ENCODE measurements at places on chromosomes 6 and 20.

GRCh38 chr20:45518282-45518681 lies 2.9 kb upstream of the SPINT3 start:
- DNase-seq, result no peak

- DNase-seq, result no peak
These were observed 944.8 kb upstream of the CITED2 start for GRCh38 chr6:140319209-140319608.

DNA sequence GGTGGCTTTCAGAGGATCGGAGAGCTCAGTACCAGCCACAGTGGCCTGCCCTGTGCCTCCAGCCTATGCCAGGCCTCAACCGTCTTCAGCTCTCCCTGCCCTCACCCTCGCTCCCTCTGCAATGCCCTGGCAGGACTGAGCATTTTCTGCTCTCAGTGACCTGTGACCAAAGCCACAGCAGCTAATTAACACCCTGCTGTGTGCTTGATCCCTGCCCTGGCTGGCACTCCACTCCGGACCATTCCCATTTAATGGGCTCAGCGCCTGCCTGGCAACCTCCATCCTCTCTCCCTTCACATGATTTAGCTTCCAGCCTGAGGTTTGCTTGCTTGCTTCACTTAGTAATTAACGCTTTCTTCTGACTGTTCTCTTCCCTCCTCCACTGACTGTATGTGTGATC lies 287.5 kb downstream of the LRFN2 start:
- no peak for DNase-seq

GRCh38 chr6:166739117-166739975 lies 112.3 kb upstream of the RPS6KA2 start:
- no peak for DNase-seq

DNA sequence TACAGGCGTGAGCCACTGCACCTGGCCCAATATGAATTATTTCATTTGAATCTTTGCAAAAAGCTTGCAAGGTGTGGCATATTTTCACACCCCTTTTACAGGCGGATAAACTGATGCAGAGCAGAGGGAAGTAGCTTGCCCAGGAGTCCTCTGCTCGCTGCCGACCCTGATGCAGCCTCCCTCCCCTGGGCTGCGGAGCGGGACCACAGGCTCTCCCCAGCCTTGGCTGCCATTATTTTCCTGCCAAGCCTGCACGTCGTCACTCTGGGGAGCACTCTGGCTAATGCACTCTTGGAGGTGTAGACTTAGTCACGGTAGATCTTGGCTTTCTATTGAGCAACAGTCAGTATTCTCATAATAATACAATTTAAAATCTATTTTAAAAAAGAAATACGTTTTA lies 34.8 kb upstream of the DACT2 start:
- no peak for DNase-seq

DNA sequence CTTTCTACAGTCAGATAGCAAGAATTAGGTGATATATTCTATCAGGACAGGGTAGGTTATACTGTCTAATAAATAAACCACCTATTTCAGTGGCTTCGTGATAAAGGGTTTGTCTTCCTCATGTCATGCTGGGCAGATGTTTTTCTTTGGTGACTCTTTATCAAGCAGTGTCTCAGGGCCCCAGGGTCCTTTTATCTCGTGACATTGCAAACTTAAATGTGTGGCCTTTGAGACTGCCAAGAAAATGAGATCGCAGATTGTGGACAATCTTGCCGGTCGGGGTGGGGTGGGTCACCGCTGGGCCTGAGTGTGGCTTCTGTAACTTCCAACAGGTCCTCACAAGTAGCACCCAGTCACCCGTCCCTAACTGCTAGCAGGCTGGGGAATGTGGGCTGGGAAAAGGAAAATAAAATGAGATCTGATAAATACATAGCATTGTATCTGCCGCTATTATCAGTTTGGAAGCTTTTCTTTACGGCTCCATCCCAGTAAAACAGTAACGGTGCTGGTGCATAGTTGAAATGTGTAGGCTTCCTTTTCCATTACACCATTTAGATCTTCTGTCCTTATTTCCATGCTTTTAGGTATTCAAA lies 50.5 kb upstream of the BMP6 start:
- no peak for DNase-seq

DNA sequence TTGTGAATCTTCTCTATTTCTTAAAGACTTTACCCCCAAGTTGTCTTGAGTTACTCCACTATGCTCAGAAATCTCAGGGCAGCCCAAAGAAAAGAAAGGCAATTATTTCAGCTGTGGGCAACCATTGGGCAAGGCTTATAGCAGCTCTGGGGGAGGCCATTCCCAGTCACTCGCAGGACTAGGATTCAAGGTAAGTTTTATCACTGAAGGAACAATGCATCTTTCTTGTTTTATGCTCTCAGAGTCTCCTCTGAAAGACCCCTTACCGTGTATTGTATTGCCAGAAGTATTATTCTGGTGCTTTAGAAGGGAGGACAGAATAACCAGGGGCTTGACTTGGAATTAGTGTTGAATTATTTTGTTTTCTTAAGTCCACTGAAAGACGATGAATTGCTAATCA lies 586.3 kb upstream of the MAP3K7 start:
- DNase-seq, result no peak

DNA sequence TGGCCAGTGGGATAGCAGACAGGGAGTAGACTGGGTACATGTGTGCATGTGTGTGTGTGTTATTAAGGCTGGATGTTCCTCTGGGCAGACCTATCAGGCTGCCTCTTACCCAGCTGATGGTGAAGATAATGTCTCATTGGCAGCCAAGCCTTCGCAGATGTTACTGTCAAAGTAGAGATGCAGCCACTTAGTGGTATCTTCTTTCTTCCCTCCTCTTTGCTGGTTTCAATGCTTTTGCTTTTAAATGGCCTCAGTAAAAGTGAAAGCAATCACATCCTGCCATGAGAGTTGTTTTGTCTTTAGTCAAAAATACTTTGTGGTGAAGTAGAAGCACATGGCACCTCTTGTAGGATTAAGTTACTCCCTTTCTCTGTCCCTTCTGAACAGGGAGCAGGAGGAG lies 57.5 kb downstream of the SNRNP48 start:
- DNase-seq, result peak; percentile 52

- peak; percentile 64 for DNase-seq
These were observed 63.7 kb downstream of the PRR18 start for GRCh38 chr6:166244353-166245045.

- DNase-seq, result peak; percentile 85
These were observed 23.7 kb upstream of the ZC3H12D start for GRCh38 chr6:149508485-149508884.

GRCh38 chr6:18514180-18514579 lies 127.0 kb downstream of the RNF144B start:
- DNase-seq, result no peak

DNA sequence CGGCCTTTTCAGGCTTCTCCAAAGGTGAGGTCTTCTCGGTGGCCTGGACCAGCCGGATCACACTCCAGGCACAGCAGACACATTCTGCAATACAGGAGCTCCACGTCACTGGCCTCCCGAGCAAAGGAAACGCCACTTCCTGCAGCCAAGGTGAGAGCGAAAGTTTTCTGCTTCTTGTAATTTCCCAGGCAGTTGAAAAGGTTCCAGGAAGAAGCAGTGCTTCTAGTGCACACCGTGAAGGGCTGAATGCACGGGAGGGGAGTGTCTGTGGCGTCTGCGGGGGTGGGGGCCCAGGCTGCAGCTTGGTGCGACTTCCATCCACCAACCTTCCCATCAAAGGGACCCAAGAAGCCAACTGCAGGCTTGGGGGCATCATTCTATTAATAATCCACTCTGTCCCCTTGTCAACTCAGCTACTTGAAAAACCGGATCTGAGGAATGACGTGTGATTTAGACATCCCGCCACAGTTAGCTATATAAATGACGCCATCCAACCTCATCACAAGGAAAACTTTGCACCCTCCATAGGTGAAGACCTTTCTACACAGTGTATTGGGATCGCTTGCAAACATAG lies 61.1 kb downstream of the NFATC2 start:
- peak; percentile 85 for DNase-seq

GRCh38 chr6:1624851-1625781 lies 15.4 kb downstream of the FOXC1 start:
- no peak for DNase-seq

DNA sequence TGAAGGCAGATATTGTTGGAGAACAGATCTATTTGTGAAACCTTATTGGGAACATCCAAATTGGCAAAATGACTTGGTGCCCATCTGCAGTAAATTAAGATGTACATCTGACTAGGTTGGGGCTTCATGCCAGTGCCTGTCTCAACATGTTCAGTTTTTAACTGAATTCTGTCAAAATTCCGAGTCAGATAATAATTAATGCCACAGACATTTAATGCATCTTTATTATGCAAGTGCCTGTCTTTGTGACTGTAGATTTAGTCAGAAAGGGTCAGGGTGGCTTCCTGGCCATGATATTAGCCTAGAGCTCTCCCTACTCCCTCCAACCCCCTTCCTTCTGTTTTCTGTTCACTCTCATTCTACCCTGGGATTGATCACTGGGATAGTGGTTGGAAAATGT lies 199.3 kb upstream of the FLRT3 start:
- DNase-seq, result no peak

DNA sequence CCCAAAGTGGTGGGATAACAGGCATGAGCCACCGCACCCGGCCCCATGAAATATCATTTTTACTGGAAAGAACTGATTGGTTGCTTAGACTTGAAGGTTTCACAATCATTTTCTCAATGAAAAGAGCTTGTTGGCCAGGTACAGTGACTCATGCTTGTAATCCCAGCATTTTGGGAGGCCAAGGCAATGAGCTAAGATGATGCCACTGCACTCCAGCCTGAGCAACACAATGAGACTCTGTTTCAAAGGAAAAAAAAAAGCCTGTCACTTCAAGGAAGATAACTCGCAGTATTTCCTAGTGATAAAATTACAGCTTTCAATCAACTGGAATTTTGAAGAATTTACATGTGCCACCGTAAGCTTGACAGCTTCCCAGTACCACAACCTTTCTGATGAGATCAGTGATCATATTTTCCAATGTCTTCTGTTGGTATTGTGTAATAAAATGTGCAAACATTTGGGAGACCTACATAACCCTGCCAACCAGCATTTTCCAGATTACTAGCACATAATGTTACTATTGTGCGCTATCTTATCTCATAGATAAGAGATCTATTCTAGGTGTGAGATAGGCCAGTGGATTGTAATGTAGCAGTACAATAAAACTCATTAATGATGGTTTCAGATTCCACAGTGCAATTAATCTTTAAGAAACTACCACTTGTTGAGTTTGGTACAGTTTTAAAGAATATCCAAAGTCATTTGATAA lies 7.2 kb downstream of the PNLDC1 start:
- no peak for DNase-seq

DNA sequence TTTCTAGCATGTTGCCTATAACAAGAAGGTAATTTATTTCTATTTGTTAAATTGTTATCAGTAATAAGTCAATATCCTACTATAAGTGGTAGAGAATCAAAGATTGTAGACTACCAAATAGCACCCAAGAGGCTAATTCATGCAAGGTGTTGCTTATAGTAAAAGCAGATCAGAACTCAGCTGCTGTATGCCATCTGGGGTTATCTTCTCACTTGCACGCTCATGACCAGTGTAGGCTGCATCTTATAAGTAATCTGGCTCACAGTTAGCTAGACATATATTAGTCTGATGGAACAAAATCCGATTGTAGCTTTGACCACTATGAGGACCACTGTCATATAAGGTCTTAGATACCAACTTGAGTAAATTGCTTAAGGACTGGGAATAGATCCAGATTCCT lies 17.0 kb downstream of the TOP1 start:
- no peak for DNase-seq

GRCh38 chr6:162154001-162154400 lies 573.6 kb downstream of the PRKN start:
- DNase-seq, result no peak

- no peak for DNase-seq
These were observed 695.2 kb downstream of the QKI start for GRCh38 chr6:164109770-164110140.

DNA sequence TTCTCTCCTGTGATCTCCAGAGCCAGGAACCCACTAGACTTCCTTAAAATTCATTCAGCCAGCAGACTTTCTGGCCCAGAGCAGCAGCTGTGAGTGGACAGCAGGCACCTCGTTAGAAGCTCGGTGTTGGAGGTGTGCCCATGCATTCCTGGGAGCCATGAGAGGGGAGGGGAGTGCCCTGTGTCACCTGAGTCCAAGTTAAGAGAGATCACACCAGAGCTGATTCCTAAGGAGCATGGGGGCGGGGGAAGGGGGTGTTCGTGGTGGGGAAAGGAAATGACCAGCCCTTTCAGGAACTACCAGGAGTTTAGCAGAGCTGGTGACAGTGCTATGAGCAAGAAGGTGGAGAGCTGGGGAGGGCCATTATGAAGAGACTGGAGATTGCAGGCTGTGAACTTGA lies 46.9 kb downstream of the GFRA4 start:
- DNase-seq, result no peak

- DNase-seq, result no peak
These were observed 198.2 kb upstream of the CDH4 start for GRCh38 chr20:61053889-61054288.

GRCh38 chr6:133817460-133818047 lies 71.4 kb upstream of the TCF21 start:
- DNase-seq, result peak; percentile 42
